ENCODE measurements at places on chromosomes 2 and 18. TPM values are rescaled to one million over a fixed set of nuclear protein-coding genes. Genes with fewer than 3 reads are reported as not detected.

Gene NTSR2
- not detected for total RNA-seq

Gene SMARCAL1
- 13.0 TPM for total RNA-seq

Gene UNC50
- 37.5 TPM for total RNA-seq

Gene HOXD4
- total RNA-seq: not detected

Gene UGT1A3
- not detected for total RNA-seq
